Foreskin melanocyte (primary cell): ENCODE measurements at places on chromosomes 11 and 22.

- no peak for DNase-seq
These were observed 31.7 kb downstream of the PARVB start for GRCh38 chr22:44055805-44056204.

- DNase-seq, result no peak
These were observed 82.6 kb downstream of the MICAL3 start for GRCh38 chr22:17941471-17942406.

DNA sequence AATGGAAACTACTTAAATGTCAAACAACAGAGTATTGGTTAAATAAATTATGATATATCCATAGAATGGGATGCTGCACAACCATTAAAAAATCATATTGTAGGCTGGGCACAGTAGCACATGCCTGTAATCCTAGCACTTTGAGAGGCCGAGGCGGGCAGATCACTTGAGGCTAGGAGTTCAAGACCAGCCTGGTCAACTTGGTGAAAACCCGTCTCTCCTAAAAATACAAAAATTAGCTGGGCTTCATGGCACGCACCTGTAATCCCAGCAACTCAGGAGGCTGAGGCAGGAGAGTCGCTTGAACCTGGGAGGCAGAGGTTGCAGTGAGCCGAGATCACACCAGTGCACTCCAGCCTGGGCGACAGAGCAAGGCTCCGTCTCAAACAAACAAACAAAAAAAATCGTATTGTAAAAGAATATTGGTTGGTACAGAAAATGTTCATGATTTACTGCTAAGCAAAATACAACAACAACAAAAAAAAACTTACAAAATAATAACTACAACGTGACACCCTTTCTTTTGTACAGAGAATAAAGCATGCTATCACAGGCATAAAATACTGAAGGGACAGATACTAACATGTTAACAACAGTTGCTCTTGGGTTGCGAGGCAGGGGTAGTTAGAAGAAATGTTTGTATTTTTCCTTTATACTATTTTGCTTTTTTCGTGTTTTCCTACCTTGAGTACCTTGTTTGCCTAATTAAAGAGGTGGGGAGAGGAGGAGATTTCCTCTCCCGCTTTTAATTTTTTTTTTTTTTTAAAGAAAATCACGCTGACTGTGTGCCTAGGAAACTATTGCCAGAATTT, 21.3 kb upstream of the RRAS2 start:
- DNase-seq, result no peak

DNA sequence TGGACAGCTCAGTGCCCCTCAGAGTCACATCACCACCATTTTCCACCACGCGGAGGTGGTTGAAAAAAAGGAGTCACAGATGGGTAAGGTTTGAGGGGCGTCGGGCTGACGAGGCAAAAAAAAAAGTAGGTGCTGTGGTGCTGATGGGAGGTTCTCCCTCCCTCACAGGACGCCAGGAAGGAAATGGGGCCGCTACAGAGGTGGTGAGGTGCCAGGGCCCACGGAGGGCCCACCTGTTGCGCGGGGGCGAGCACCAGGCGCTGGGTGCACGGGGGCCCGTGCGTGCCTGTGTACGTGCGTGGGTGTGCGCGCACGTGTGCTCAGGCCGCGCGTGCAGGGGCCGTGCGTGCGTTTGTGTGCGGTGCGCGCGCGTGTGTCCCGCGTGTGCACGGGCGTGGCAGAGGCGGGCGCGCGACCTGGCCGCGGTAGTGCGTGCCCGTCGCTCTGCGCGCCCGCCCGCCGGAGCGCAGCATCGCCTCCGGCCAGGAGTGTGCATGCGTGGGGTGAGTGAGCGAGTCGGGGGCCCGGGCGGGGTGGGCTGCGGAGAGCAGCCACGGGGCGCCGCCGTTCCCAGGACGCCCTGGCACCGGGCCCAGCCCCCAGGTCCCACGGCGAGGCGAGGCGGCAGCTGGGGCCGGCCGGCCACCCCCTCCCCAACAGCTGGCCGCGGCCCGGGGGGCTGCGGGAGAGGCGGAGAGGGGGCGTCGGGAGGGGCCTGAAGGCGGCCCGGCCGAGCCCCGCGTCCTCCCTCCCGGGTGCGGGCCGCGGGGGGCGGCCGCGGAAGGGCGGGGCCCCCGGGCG, 2.8 kb downstream of the PDGFB start:
- no peak for DNase-seq

DNA sequence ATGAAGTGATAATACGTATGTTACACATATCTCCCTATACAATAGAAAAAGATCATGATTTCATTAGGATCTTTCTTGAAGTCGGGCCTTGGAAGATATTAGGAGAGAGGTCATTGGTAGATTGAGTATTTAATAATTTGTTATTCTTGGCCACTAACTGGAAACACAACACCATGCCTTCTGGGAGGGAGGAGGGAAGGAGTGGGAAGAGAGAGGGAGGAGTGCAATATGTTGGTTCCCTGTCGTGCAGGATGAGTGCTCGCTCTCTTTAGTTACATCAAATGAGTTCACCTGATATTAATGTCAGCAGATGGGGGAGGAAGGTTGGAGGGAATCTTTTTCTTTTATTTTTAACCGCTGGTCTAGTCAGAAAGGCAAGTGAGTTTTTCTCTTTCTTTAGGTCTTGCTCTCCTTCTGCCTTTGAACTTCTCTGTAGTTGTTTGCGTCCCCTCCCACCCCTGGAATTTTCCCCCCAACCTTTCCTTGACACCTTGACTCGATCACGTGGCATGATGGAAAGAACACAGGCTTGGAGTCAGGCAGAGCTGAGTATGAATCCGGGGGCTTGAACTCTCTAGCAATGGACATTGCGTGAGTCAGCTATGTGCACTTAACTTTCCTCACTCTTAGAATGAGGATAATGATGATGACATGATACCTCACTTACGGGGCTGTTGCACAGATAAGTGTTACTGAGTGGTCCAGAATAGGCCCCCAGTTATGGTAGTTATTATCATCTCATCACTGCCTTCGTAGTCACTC, 6.2 kb downstream of the ADAMTS15 start:
- DNase-seq, result no peak

DNA sequence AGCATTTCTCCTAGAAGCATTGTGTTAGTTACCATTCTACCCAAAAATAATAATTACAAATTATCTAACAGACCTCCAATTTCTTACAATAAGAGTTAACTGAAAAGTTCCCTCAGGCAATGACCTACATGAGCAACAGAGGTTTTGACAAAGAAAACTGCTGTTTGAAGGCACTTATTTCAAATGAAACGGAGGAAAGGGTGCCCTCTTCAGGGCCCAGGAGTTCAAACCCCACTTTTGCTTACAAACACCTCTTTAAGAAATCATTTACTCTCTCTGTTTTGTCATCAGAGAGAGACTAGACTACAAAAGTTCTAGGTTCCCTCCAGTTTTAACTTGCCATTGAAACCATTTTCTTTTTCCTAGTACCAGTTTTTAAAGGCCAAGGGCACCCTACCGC, 56.7 kb downstream of the AMBRA1 start:
- DNase-seq, result peak; percentile 65

- no peak for DNase-seq
These were observed 1449.0 kb downstream of the BRD1 start for GRCh38 chr22:48378673-48379072.

DNA sequence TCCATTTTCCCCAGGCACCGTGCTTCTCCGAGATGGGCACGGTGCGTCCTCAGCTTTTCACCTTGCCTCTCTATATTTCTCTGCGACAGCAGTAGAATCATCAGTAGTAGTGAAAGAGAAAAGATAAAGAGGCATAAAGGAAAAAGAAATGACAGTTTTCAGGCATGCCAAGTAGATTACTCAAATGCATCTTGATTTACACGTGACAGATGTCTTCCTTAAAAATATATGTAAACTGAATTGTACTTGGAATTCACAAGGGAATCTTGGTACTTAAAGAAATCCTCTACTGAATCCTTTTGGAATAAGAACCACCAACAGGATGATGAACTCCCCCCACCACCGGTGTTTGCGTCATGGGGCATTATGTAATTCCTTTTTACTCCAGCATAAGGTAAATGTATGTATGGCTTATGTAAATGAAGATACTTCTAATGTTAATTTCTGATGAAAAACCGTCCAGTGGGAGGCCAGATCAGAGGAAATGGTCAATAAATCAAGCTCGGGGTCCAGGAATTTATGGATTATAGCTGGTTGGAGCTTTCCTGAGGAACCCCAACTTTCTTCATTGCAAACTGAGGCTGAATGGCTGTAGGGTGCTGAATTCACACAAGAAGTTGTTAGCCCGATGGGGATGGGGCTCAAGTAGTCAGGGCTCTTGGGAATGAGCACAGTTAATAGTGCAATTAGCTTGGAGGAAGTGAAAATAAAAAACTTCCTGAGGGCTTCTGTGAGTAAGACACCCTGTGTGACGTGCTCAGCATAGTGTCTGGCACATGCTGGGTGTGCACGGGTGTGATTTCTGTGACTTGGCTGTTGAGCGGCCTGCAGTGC, 630.4 kb downstream of the OPCML start:
- DNase-seq, result no peak

GRCh38 chr11:5317292-5317691, 6.8 kb downstream of the OR51B2 start:
- DNase-seq, result no peak

DNA sequence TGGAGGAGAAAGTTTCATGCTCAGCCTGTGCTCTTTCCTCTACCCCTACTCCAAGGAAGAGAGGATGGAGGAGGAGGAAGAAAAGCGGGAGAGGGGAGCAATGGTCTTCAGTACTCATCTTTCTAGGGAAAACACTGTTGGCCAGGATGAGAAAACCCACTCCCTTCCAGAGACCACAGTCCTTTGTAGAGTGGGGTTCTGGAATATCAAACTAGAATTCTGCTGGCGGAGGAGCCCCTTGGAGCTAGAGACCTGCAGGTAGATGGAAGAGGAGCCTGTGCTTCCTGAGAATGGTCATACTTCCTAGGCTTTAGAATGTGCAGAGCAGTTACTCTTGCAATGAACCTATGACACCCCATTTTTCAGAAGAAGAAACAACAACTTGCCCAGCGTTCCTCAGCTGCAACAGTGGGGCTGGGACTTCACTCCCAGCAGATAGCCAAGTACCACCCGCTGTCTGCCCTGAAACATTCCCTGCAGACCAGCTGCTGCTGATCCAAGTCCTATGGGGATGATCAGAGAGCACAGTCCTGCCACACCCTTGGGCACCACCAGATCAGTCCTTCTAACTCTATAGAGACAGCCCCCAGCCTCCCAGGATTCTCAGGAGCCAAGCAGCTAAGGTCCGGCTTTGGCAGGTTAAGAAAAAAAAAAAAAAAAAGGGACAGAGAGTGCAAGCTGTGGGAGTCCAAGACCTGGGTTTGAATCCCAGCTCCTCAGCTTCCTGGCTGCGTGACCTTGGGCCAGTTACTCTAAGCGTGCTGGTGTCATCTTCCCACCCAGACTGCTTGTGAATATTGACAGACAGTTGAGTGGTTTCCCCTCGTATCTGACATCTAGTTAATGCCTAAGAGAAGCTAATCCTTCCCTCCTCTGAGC, 664 bp downstream of the PTGDR2 start:
- DNase-seq, result no peak

DNA sequence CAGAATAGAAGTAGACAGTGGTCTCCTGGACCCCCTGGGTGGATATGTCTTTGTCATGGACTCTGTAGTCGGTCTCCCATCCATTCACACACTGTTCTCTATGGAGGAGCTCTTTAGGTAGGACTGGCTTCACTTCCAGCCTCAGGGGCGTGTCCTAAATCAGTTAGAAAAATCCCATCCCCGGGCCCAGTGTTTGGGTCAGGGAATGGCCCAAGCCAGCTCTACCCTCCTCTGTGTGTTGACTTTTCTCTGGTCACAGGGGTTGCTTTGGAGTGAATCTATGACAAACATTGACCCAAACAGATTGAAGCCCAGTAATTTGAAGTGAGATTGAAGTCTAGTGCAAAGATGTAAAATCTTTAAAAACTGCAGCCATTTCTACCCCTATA, 34.0 kb downstream of the WEE1 start:
- no peak for DNase-seq

DNA sequence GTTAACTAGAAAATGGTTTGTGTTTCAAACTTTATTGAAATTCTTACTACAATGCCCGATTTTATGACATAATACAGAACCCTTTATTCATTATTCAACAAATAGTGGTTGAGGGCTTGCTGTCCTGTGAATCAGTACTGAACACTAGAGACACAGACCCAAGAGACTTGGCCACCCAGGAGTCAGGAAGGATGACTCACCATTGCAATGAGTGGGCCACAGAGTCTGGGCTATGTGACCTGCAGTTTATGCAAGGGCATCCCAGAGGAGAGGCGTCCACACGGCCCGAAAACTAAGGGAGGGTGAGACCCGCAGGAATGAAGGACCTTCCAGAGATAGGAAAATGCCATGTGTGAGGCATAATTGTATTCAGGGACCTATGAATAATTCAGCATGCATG, 143.8 kb upstream of the DDI1 start:
- no peak for DNase-seq

DNA sequence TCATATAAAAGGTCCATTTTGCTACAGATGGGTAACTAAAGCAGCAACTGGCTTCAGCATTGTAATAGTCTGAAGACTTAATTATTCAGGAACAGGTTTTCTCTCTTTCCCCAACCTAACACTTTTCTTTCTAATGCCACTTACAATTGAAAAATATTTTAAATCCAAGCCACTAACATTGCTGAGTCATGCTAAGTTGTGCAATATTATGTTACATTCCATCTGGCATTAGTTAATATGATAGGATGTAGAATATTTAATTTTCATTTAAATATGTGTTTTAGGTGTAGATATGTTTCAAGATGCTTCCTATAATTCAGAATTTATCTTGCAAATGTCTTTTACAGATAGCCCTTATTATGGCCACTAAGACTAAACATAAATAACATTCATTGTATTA, 98.6 kb downstream of the KIF18A start:
- no peak for DNase-seq

- no peak for DNase-seq
These were observed 41.7 kb downstream of the EXPH5 start for GRCh38 chr11:108551651-108552462.

GRCh38 chr22:32331236-32331917, 26.3 kb upstream of the RFPL3 start:
- DNase-seq, result no peak

- DNase-seq, result no peak
These were observed 11.2 kb upstream of the CHST1 start for GRCh38 chr11:45676522-45677095.

DNA sequence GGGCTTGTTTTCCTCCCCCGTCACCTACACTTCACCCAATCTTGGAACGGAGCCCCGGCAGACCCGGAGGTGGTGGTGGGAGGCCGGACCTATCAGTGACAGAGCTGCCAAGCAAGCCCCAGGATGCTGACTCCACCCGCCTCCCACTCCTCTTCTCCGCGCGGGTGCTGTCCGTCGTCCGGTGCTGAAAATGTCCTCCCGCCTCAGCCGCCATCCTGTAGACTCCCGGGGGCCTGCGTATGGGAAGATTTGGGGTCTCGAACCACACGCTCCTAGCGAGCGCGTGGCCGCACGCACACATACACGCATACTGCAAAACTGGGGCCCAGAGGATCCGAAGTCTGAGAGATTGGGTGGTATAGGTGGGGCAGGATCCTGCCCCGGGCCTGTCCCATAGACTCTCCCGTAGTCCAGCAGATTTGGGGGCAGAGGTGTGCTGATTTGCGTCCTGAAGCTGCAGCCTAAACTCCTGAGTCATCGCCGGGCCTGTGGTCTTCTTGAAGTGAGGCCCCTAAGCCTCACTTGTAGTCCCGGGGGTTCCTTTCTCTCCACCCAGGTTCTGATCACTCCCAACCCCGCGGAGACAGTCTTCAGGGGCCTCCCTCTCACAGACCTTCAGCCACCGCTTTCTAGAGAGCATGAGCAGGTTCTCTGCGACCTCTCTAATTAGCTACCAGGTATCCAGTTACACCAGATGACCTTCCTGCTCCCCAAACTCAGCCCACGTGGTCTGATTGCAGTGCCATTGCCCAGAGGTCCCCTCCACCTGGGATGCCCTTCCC, 796 bp upstream of the YIF1A start:
- DNase-seq, result no peak
